ENCODE measurements at places on chromosomes 2 and 18.

DNA sequence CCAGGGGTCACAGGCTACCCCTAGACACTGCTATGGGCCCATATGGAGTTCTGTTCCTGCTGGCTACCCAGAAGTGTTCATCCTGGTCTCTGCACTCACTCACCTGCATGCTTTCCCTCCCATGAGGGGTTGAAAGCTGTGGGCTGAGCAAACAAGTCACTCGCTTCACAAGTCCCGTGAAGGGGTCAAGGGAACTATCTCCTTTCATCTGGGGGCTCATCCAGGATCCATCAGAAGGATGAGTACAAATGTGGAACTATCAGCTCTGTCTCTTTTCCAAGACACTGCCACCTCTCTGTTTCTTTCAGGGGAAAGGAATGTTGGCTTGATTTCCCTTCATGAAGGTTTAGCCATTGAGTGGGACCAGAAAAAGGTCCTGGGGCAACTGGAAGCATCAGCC lies 21.7 kb downstream of the SULT1C4 start:
- DNase-seq = no peak

GRCh38 chr2:43159797-43160196 lies 66.6 kb downstream of the ZFP36L2 start:
- no peak for DNase-seq

- no peak for DNase-seq
Observed at GRCh38 chr2:64819774-64820688, 166.3 kb upstream of the SERTAD2 start.

- no peak for DNase-seq
Observed at GRCh38 chr2:98795891-98796676, 65.2 kb upstream of the MGAT4A start.

- no peak for DNase-seq
Observed at GRCh38 chr2:235640926-235641723, 147.3 kb downstream of the AGAP1 start.

DNA sequence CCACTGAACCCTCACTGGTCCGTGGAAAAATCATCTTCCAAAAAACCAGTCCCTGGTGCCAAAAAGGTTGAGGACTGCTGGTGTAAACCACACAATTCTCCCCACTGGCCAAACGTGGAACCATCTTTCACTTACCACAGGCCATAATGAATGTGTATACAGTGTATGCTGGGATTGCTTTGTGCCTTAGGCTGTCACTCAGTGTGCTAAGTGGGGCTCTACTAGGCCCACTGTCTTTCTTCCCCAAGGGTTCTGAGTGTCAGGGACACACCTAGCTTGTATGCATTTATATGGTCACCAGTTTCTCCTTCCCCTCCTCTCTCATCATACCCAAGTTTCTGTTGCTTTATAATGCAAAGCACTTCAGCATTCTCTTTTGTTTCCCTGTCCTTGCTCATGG lies 27.2 kb downstream of the SCYGR8 start:
- no peak for DNase-seq

DNA sequence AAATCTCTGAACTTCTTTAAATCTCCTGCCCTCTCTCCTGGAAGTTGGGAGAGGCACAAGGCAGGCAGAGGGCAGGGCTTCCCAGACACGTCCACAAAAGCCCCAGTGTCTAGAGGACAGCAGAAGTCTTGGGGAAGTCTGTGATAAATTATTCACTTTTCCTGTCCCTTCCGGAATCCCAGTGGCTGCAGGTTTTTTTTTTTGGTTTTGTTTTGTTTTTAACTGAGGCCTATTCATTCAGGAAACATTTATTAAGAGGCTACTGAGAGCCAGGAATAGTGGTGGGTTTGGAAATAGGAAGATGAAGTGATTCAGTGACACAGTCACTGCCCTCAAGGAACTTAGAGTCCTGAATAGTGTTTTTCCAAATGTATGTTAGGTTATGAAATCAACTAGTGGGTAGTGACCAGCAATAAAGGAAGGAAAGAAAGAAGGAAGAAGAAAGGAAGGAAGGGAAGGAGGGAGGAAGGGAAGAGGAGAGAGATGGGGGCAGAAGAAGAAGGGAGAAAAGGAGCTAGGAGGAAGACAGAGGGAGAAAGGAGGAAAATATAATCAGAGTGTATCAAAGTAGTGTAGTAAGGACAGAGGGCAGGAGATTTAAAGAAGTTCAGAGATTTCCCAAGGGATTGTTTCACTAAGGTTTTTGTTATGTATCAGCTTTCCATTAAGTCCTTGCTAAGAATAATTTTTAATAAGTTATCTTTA lies 98.9 kb upstream of the ZFP36L2 start:
- DNase-seq = no peak

- DNase-seq = no peak
Observed at GRCh38 chr2:156573710-156574109, 137.5 kb downstream of the GPD2 start.

GRCh38 chr18:22307528-22307927 lies 110.2 kb downstream of the CTAGE1 start:
- DNase-seq = no peak

DNA sequence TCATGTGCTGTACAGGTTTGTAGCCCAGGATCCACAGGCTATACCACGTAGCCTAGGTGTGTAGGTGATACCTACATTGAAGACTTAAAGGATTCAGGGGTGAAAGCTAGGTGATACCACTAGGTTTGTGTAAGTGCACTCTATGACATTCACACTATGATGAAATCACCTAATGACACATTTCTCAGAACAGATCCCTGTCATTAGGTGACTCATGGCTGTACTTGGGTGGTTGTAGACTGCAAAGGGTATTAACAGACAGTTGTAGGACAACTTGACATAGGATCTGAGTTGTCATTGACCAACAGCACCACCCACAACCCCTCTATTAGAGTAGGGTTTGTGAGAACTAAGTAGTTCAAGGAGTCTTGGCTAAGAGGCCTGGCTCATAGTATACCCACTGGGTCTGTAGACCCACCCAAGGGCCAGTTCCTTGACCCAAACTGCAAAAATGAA lies 27.7 kb upstream of the SMCHD1 start:
- no peak for DNase-seq

- DNase-seq = no peak
Observed at GRCh38 chr2:95388091-95388692, 14.3 kb upstream of the FAHD2A start.

- DNase-seq = no peak
Observed at GRCh38 chr2:128414946-128415778, 96.5 kb upstream of the HS6ST1 start.

DNA sequence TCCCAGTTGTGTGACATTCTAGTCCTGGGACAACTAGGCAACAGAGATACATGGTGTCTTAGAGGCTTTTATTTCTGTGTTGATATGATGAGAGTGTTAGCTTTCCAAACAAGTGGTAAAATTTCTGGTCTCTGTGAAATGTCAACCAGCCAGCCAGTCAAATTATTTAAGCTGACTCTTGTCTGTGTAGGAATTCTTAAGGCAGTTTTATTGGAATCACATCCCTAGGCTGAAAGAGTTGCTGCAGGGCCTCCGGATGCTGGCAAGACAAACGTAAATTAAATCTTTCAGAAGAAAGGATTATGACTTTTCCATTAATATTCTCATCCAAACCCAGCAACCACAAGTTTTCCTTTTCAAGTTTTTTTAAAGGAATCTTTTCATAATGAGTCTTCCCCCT lies 44.6 kb downstream of the SERPINB7 start:
- no peak for DNase-seq

DNA sequence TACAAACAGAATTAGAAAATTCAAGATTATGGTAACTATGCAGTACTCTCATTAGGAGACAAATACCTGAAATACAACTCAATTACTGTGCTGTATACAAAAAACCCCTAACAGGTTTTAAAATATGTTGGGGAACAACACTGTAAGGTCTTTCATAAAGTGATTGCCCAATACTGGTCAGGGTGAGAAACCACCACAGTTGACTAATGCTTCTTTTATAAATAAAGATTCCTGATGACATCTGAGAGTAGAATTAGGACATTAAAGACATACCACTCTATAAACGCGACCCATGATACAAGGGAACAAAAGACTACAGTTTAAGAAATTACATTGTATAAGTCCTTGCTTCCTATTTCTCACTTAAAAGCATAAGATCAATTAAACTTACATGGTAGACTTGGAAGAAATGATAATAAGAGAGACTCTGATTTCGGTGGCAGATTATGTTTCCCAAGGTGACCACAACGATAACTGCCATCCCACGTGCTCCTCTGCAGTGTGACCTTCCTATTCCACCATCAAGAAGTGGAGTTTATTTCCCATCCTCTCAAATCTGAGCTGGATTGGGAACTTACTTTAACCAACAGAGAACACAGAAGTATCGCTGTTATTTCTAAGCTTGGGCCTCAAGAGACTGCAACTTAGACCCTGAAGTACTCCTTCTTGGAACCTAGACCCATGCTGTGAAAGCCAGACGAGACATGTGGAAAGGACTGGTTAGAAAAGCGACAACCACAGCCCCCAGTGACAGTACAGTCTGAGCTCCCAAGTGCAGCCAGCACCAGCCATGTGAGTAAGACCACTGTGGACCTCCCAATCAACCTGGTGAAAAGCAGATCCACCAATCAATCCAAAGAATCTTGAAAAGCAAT lies 52.3 kb downstream of the ZNF521 start:
- DNase-seq = no peak

DNA sequence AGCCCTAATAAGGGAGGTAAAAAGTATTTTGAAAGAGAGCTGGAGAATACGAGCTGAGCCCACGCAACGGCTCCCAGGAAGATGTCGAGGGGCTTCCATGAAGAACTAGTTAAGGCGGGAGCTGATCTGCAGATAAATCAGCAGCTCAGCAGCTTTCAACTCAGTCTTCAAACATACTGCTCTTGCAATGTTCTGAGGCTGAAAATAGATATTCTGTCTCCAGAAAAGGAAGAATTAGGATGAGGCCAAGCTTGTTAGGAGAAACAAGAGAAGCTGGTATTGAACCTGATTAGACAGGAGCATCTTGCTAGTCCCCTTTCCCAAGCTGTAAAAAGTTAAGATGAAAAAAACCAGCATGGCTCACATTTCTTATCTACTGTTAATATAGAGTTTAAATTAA lies 91.1 kb downstream of the AFF3 start:
- DNase-seq = no peak

- DNase-seq = no peak
Observed at GRCh38 chr2:12168791-12169388, 422.5 kb downstream of the LPIN1 start.

DNA sequence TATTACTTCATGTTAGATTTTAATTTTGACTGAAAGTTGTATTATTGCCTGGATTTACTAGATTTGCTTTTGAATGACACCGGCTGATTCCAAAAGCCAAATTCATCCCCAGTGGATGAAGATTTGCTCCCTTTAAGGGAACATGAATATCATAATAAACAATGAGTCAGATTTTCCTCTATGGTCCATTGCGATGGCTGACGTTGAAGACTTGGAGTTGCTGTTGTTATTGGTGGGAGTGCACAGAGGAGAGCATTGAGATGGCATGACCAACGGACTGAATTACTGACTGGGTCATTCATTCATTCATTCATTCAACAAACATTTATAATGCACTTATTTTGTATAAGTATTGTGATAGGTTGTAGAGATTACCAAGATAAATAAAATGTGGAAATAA lies 33.4 kb upstream of the LYPD1 start:
- DNase-seq = no peak

GRCh38 chr18:35127201-35127600 lies 86.0 kb downstream of the MAPRE2 start:
- no peak for DNase-seq

DNA sequence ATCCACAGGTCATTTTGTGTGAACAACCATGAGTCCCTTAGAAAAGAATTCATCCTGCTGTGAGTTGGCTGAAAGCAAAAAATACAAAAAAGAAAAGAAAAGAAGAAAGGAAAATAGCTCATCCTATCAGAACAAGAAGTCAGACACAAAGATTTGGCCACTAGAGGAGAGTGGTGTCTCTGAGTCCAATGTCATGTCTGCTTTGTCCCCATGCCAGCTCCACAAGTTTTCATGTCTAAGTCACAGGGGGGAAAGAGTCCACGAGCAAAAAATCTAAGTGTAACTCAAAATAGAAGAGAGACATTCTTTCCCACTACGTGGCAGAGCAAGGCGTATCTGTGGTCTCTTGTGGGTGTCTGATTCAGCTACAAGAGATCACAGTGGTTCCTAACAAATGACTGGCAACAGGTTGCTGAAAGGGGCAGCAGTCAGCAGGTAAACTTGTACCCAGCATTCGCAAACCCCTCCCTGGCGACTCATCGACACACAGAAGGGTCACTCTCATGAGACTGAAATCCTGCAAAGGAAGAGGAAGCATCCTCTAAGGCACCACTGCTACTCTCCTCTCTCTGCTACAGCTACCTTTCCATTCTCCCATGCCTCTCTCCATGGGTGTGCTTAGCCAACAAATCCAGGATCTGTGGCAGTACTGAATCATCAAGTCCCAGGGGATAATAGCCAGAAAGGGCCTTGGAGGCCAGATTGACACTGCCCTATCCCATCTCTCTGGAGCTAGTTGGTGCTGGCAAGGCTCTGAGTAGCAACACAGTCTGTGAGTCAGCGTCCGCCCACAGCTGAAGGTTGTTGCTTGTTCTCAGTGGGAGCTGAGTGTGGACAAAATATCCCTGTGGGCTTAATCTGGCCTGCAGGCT lies 123.0 kb upstream of the SLC39A10 start:
- DNase-seq = no peak

- DNase-seq = no peak
Observed at GRCh38 chr2:22950431-22950830, 434.5 kb upstream of the KLHL29 start.

DNA sequence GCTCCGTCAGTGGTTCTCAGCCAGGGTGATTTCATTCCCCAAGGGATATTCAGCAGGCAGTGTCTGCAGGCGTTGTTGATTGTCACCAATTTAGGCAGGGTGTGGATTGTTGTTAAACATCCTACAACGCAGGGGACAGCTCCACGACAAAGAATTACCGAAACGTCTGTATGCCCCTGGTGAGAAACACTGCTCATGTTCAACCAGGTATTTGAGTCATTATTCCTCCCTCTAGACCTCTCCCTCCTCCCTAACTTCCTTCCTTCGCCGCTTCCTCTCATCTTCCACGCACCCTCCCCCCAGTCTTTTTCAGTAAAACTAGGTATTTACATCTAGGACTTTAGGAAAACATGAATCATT lies 50.8 kb downstream of the NCK2 start:
- no peak for DNase-seq

- DNase-seq = peak; percentile 4
Observed at GRCh38 chr2:106104332-106105062, 89.6 kb downstream of the UXS1 start.

- DNase-seq = no peak
Observed at GRCh38 chr2:49044350-49045079, 109.8 kb downstream of the FSHR start.

DNA sequence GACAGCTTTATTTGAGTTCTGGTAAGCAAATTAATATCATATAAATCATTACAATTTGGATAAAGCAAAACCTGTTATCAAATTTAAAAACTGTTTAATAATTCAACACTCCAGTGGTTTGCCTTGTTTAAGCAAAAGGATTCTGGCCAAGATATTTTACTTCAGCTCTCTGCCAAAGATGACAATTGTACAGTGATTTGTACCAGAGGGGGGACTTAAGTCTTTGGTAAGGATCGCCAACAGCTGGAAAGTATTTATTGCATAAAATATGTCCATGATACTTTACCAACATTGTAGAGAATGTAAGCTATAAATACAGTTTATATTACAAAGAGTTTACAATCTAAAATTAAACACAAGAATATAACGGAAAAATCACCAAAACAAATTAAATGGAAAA lies 13.8 kb downstream of the PREPL start:
- no peak for DNase-seq

All from NCI-H1048 (cell line).